ENCODE measurements at places on chromosomes 11 and 22.

- no peak for DNase-seq
Measured at GRCh38 chr22:37221424-37222333, 9.4 kb upstream of the SSTR3 start.

DNA sequence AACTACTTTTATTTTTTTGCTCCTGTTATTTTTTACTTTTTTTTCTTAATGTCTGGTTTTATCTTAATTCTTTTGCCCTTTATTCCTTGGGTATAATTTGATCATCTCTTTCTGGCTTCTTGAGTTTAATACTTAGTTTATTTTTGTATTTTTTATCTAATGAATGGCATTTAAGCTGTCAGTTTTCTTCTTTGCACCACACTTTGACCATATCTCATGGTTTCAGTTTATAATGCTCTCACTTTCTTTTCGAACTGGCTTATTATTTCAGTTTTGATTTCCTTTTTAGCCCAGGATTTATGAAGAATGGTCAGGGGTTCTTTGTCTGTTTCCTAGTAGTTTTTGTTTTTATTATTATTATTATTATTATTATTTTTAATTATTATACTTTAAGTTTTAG is 48.3 kb downstream of the QSER1 start:
- no peak for DNase-seq

DNA sequence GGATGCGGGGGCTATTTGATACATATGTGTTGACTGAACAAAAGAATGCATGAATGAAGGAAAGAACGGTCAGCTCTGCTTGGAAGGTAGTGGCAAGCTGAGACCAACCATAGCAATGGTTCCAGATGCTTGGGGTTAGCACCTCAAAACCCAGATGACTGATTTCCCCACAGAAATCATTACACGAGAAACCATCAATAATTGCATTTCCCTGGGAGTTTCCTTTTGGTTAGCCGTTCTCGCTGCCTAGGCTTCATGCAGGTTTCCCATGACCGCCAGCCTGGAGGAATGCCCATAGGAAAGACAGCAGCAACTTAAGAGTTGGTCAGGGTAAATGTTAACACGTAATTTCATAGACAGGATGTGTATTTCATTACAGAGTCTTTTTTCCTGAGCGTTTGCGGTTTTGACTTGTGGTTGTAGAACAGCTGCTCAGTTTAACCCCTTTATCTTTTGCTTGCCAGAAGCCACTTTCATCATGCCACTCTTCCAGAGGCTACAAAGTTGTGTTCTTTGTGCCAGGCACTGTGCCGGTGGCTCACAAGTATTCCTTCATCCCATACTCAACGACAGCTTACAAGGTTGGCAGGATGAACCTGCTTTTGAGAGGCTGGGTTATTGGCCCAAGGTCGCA is 2.8 kb downstream of the IL17RA start:
- peak; percentile 56 for DNase-seq

- DNase-seq: no peak
Measured at GRCh38 chr11:81647374-81647773, 1086.3 kb downstream of the FAM181B start.

- DNase-seq: peak; percentile 74
Measured at GRCh38 chr11:27234043-27234668, 128.9 kb downstream of the CCDC34 start.

- DNase-seq: no peak
Measured at GRCh38 chr11:58075781-58076180, 45.0 kb downstream of the OR6Q1 start.

- no peak for DNase-seq
Measured at GRCh38 chr11:71301858-71302533, 49.6 kb upstream of the SHANK2 start.

DNA sequence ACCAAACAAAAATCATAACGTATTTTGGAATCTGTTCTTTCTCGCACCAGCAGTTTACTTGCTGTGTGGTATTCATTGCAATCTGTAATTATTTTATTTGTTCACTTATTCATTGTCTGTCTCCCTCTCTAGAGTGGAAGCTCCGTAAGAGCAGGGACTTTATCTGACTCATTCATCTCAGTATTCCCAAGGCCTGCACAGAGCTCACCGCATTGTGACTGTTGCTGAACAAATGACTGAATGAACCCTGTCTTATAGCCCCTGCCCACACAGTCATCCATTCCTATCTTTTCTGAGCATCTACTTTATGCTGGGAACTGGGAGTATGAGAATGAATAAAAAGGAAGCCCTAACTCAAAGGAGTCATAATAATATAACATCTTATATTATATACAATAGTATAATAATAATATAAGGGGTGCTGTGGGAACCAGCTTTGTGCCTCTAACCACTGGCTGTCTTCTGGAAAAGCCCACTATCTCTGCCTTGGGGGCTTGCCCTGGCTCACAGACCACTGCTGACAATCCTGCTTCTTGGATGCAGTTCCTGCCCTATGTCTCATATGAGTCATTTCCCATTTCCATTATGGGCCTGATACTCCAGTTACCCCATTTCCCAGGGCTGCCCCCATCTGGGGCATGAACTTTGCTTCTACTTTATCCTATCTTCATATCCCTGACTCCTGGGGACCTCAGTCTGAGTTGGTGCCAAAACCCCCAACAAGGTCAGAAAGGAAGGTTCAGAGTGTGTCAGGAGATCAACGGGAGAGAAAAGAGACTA is 11.0 kb downstream of the XRRA1 start:
- no peak for DNase-seq

GRCh38 chr11:27977031-27977430 is 130.9 kb downstream of the KIF18A start:
- no peak for DNase-seq

DNA sequence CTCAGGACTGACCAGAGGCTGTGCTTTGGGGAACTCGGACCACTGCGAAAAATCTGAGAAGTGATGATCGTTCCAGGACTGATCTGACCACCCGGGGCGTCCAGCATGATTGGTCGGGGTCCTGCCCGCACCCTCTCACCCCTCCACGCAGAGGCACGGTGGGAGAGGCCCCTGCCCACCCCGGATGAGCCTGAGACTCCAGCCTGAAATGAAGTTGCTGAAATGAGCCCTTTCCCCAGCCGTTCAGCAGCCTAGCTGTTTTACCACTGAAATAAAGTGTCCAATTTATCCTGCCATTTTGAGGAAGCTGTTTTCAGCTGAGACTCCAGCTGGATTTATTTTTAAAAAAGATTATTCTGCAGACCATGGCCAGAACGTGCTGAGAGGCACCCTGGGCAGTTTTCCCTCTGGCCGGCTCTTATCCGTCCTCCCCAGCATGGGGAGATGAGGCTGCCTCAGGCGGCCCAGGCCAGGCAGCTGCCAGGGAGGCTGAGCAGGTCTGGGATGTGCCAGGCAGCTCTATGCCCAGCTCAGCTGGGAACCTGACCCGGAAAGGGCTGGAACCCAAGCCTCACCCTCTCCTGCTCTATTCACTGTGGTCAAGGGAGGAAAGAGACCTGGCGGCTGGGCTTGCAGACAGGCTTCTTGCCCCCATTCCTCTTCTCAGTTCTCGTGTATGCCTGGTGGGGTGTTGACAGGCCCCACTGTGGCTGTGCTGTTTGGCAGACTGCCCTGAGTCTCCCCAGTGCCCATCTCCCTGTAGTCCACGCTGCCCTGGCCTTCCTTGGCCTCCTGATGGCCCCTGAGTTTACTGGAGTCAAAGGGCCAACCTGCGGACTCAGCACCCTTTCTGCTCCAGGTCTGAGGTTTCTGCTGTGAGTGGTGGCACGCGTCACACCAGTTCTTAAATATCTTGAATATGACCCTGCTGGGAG is 161.0 kb upstream of the B3GAT1 start:
- DNase-seq: no peak

- no peak for DNase-seq
Measured at GRCh38 chr22:40399621-40400020, 29.2 kb downstream of the SGSM3 start.

DNA sequence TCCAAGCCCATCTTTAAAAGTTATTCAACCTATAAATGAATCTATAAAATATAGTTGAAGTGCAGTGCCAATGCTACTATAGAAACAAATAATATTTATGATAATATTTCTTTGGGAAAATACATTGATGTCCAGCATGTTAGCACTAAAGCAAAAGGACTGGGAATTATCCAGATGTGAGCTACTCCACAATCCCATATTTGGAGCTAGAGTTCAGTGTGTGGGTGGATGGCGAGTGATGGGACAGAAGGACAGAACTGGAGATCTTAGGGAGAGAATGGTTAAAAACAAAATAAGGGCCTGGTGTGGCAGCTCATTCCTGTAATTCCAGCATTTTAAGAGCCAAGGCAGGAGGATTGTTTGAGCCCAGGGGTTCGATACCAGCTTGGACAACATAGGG is 216.8 kb downstream of the TMEM135 start:
- DNase-seq: no peak

DNA sequence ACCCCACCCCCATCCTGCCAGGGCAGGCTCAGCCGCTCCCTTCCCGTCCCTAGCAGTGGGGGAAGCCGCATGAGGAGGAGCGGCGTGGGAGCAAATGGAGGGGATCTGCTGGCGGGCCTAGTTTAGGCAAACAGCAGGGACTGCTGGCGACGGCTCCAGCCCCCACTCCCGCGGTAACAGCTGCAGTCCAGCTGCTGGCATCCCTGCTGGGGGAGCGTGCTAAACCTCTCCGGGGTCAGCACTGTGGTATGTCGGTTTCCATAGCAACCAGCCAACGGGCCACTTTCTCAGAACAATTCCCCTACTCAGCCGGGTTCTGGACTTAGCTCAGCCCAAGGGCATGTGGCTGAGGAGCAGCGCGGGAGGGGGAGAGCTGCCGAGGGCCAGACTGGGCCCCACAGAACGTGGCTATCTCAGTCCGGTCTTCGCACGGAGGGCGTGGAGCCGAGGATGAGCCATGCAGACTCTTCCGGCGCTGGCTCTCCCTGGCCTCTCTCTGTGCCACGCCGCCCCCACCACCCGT is 98.8 kb downstream of the PKNOX2 start:
- peak; percentile 68 for DNase-seq

- DNase-seq: no peak
Measured at GRCh38 chr11:11607772-11608171, 14.0 kb downstream of the GALNT18 start.

GRCh38 chr22:47203554-47203991 is 441.1 kb downstream of the TBC1D22A start:
- DNase-seq: no peak

GRCh38 chr11:134764966-134765365 is 352.9 kb upstream of the B3GAT1 start:
- no peak for DNase-seq

GRCh38 chr11:45777127-45777969 is 27.6 kb upstream of the SLC35C1 start:
- DNase-seq: peak; percentile 59

- peak; percentile 65 for DNase-seq
Measured at GRCh38 chr22:26589845-26590736, at the start of gene TPST2. TPST2 (minus strand) TSS chr22:26590132; CDS start chr22:26541630, 48,502 bp downstream.

DNA sequence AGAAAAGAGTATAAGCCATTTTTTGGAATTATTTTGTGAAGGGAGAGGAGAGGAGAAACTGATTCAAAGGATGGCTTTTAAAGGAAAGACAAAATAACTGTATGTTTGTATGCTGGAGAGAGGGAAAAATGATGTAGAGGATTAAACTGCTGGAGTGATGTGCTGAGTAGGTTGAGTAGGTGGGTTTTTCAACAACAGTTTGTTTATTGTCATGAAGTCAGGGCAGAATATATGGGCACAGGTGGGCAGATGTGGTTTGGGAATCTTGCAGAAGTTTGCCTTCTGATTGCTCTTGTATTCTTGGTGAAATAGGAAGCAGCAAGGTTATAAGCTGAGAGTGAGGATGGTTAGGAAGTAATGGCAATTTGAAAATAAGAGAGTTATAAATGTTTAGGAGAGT is 12.1 kb downstream of the SYT9 start:
- no peak for DNase-seq

DNA sequence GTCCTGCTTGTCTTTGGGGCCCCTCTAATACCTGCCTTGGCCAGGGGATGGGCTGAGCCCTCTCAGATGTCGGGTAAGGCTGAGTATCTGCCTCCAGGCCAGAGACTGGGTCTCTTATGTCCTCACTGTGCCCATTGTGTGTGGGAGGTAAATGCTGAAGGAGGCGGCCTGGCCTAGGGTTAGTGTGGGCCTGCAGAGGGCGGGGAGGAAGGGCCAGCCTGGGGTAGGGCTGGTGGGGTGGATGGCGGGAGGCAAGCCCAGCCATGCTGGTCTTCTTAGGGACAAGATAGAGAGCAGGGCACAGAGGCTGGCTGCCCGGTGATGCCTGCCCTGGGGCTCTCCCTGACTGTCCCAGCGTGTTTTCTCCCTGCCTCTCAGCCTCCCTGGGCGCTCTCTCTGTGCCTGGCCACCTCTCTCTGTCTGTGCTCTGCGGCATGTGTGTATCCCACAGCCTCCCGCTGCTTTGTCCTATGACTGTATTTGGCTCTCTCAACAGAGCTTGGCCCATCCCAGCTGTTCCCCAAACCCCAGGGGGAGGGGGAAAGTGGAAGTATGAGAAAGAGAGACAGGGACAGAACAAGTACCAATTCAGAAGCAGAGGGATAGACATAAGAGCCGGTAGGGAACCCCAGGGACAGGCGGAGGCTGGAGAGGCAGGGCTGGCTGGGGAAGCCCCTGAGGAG is 57.0 kb downstream of the PDE2A start:
- DNase-seq: no peak

DNA sequence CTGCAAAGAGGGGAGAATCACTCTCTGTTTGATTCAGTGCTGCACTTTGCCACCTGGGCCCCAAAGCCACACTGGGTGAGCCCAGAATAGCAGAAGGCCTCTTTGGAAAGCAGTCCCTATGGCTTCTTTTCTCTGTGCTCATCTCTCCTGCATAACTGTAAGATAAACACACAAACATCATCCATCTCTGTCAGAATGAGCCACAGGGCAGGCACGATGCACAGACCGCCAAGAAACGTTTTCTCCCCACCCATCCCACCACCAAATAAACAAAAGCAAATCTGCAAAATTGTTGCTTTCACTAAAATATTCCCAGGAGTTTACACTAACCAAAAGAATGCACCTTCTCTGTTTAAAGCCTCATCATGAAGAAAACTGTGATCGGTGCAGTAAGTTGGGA is 196.4 kb upstream of the POU2AF2 start:
- DNase-seq: no peak

DNA sequence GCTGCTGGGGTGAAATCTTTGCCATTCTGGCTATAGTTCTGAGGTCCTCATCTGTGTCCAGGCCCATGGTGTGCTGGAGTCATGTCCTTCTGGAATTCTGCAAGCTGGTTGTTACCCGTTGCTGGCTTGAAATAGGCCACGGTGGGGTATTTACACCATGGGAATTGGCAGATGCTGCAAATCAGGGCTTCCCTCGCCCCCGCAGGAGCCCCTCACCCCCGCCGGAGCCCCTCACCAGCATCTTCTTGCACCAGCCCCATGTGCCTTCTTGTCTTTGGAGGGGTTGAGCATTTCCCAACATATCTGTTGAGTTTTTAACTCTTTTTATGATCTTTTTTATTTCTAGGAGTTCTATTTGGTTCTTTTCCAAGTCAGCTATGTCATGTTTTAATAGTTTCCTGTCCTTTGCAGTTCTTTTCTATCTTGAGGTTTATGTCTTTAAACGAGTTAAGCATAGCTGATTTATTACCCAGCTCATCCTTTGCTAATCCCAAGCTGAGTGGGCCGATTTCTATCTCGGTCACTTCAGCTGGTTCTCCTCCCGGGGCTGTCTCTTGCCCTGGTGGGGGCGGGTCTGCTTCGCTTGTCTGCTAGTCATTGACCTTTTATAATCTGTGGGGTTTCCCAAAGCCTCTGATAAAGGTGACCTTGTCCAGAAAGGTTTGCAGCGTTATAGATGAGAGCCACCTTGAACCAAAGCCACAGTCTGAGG is 17.6 kb downstream of the ANO1 start:
- no peak for DNase-seq

- no peak for DNase-seq
Measured at GRCh38 chr11:20203831-20204230, 43.6 kb upstream of the DBX1 start.

All from fibroblast of gingiva (primary cell).